ENCODE measurements at places on chromosomes 3 and 15.

- DNase-seq, result no peak
Observed at GRCh38 chr15:42448281-42448680, 42.7 kb downstream of the ZNF106 start.

GRCh38 chr3:62090066-62090465, 283.3 kb downstream of the FEZF2 start:
- DNase-seq, result no peak

- DNase-seq, result no peak
Observed at GRCh38 chr3:189598530-189599225, 32.5 kb upstream of the TP63 start.

- no peak for DNase-seq
Observed at GRCh38 chr15:87312221-87312620, 944.3 kb downstream of the NTRK3 start.

DNA sequence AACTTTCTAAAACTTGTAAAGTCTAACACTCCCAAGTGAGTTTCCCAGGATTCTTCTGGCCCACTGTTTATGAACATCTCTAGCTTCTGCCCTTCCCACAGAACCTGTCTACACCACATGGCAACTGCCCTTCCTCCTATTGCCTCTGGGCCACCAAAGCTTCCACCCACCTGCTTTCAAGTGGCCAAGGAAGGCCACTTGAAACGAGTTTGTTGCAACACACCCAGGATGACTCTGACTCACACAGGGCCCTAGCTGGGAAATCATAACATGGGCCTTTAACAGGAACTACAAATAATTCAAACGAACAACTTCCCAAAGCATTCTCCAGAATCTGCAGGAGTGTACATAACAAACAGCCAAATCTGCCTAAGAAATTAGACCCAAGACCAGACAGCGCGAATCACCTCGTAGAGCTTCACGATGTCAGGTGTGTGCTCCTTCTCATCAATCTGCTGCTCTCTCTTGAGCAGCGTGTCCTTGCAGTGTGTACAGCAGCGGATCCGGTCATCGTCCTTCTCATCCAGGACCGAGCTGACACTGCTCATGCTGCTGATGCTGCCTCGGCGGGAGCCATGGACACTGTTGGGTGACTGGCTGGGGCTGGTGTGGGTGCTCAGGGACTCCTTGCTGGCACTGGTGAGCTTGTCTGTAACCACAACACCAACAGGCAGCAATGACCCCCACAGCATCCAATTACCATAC, 16.8 kb downstream of the RBSN start:
- DNase-seq, result no peak

DNA sequence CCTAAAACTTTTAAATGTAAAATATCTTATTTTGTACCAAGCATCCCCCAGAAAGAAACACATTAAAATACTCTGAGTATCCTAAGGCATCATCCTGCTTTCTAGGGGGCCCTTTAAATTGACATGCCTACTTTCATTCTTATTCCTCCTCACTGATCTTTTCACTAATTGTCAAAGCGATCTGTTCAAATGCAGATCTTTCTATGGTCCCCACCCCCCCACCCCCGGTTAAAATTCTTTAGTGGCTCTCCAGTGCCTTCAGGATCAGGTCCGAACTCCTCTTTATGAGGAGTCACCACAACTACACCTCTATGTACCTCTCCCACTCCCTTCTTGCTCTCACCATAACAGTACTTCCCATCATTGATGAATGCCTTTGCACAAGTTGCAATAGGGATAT, 19.2 kb upstream of the TFDP2 start:
- no peak for DNase-seq

DNA sequence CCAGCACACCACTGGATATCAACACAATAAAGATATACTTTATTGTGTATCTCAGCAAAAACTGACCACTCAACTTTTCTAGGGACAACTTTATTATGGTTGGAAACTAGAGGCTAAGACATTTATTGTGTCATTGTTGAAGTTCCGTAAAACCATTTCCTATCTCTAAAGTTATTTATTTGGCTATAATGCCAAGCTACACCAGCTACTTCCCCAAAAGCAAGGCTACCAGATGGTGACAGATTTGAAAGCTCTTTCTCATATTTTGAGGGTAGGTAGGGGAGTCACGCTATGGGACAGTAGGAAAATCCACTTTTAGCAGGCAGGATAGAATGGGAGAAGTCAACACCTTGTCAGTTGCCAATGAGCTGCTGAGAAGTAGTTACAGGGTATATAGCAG, 834.6 kb upstream of the CFAP20DC start:
- DNase-seq, result no peak

- peak; percentile 91 for DNase-seq
Observed at GRCh38 chr15:100111125-100112060, 230.4 kb downstream of the ADAMTS17 start.

DNA sequence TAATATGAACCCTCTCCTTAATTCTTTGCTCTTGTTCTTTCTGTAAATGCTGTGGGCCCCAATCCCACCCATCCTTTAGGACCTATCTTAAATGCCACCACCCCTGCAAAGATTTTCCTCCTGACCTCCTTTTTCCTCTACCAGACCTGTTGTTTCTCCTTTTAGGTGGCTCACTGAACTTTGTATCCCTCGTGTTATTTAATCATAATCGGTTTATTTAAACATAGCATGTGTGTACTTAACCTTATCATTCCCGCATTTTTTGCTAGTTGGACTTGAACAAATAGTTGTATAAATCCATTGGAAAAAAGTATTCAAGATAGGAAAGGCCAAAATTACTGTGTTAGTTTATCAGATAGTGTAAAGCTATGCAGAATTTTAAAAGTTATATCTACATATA, 988 bp upstream of the NFKBIZ start:
- no peak for DNase-seq
